HFF-Myc (cell line): ENCODE measurements at places on chromosomes 12 and 14.

GRCh38 chr12:31315044-31315715 lies 10.8 kb downstream of the SINHCAF start:
- no peak for DNase-seq

DNA sequence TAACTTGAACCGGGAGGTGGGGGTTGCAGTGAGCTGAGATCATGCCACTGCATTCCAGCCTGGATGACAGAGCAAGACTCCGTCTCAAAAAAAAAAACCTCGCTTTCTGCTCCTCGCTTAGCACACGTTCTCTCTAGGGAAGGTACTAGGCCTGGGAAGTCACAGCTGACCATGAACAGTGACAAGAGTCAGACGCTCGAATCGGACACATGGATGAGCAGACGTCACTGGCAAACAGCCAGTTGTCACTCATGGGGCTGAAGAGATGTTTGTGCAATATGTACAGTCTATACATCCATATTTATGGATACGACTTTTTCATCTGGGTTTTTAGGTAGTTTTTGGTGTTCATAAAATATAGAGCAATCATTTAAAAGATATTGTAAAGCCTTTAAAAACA lies 19.4 kb downstream of the TCHP start:
- no peak for DNase-seq

- DNase-seq: peak; percentile 17
Observed at GRCh38 chr12:62123721-62124203, 136.4 kb upstream of the USP15 start.

- no peak for DNase-seq
Observed at GRCh38 chr14:31835049-31835448, 242.1 kb upstream of the ARHGAP5 start.

GRCh38 chr12:94754653-94755052 lies 104.3 kb upstream of the TMCC3 start:
- DNase-seq: no peak

DNA sequence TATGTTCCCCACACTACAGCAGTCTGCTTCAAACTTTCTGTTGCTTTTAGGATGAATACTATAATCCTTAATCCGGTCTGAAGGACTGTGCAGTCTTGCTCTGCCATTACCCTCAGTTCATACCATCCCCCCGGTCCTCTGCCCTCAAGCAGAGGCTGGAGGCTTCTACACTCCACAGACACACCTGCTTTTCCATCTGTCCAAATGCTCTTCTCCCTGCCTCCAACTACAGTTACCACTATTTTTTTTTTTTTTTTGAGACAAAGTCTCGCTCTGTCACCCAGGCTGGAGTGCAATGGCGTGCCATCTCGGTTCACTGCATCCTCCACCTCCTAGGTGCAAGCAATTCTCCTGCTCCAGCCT lies 19.3 kb upstream of the KCNH3 start:
- DNase-seq: no peak

DNA sequence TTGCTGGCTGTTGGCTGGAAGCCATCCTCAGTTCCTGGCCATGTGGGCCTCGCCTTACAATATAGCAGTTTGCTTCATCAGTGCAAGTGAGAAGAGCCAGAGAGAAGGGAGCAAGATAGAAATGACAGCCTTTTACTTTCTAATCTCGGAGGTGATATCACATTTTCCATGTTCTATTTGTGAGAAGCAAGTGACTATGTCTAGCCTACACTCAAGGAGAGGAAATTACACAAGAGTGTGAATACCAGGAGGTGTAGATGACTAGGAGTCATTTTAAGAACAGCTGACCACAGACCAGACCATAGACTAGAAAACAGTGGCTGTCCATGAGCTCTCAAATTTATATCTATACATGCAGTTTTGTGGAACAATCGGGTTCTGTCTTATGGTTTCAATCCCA lies 163.0 kb upstream of the NRXN3 start:
- DNase-seq: no peak

DNA sequence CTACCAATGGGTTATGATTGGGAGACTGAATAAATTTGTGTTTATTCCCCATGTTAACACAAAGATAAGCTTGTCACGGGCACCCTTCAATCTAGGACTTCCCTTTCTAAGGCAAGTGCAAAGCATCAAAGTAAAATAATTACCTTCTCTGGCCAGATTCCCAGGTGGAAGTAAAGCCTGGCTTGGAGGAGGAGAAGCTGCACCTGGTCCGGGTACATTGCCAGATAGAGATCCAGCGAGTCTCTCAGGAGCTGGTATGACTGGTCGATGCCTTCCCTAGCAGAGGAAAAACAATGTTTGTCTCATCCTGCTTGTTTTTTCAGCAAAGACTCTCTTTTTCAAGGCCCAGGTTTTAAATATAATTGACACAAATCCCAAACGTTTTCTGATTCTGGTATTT lies 24.9 kb downstream of the FBXO21 start:
- DNase-seq: no peak

DNA sequence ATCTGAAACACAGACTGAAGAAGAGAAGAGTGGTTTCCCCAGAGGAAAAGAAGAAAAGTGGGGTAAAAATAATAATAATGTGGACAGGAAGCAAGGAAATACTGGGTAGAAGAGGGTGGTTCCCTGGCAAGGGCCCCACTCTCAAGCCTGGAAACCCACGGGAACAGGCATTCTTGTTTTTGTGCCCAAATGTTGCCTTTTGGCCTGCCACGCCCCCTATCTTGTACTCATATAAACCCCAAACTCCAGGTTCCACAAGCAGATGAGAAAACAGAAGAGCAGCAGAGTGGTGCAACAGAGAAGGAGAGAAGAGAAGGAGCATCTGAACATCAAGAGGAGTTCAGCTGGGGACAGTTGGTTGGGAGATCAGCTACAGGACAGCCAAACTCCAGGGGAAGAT lies 51.2 kb downstream of the NDUFA12 start:
- DNase-seq: no peak

GRCh38 chr12:112007945-112008344 lies 5.0 kb downstream of the TMEM116 start:
- no peak for DNase-seq

DNA sequence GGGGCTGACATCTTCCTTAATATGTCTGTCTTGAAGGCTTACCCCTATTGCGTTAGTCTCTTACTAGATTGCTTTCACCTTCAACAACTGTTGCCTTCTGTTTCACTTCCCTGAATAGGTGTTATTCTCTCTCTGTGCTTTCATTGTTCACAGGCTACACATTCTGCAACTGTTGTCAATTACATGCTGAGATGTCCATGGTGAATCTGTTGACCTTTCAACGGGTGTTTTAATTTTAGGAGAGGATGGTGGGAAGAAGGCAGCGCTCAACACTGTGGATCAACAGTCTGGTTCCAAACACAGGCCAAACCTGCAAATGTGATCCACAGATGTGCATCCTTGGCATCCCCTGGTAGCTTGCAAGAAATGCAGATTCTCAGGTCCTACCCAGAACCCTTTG lies 101.9 kb downstream of the DACT1 start:
- no peak for DNase-seq

DNA sequence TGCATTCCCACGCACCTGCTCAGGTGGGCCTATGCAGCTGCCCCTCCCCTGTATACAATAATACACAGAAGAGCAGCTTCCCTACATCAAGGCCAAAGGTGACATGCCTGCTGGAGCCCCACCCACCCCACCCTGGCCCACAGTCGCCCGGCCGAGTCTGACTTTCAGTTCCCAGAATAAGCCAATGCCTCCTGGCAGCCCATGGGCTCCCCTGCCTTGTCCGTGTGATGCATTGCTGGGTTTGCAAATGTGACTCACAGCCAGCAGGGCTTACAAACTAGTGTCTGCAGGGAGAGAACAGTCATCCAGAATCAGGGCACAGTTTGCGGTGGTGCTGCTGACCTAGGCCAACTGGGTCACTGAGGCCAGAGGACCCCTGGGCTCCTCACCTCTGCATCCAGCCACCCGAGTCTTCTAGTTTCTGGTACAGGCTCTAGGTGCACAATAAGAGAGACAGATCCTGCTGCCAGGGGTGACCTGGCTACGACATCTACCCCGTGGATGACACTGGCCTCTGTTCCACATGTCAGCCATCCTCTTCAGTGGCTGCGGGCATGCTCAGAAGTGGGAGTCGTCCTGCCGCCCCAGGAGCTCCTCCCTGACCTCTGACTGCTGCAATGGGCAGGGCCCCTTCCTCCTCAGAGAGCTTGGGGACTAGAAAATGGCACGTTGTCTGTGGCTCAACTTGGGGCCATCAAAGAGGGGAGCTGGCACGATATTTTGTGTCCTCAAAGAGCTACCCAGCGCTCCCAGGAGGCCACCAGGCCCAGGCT lies 84.5 kb downstream of the CHGA start:
- no peak for DNase-seq
